ENCODE measurements at places on chromosomes 6 and 20. TPM values are rescaled to one million over a fixed set of nuclear protein-coding genes. Genes with fewer than 3 reads are reported as not detected.

Gene EEF1A2
- total RNA-seq: 6.4 TPM

Gene MCHR2
- total RNA-seq: not detected

Gene PRSS16
- 4.3 TPM for total RNA-seq

Gene GNRH2
- not detected for total RNA-seq

Gene TMEM244
- total RNA-seq: 2.7 TPM

Gene STK38
- 31.6 TPM for total RNA-seq

Gene TRDN
- total RNA-seq: not detected

Gene IRF4
- not detected for total RNA-seq
